ENCODE measurements at places on chromosomes 4 and X.

DNA sequence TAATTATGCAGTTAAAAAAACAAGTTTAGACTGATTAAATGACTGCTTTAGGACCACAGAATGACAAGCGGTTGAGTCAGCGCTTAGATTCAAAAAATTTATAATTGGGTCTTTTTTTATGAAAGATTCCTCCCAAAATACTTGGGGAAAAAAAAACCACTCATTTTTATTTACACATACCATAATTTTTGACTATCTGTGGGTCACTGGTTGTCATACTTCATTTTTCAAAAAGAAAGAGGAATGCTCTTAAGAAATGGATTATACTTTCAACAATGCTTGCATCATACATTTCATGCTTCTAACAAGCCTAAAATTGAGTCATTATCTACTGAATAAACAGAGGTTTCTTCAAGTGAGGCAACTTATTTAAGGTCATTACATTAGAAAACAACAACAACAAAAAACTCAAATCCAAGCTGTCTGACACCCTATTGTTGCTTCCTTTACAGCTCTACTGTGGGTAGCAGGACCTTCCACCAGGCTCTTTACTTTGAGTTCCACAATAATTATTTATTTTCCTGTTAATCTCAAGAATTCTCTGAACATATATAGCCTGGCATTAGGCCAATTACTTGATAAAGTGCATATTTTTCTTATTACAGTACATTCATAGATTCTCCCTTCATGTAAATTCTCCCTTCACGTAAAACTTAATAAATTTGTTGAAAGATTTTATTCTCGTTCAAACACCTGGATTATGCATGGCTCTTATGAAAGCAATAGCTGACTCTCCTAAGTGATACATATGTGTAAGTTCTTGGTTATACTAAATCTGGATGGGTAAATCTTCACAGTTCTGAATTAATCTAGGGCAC is 445.5 kb downstream of the PCDH10 start:
- no peak for DNase-seq

DNA sequence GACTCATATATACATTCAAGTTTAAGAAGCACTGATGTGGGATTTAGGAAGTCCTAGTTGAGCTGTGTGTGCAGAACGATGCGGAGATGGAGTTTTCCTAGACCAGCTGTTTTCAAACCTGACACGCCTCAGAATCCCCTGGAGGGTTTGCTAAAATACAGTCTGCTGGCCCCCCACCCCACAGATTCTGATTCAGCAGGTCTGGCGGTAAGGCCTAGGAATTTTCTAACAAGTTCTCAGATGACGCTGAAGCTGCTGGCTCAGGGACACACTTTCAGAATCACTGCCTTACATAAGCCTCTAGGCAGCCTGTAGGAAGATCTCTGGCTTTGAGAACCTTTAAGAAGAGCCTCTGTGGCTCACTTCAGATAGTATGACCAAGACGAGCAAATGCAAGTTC is 73.1 kb downstream of the PHEX start:
- DNase-seq, result no peak

- DNase-seq, result no peak
These were observed 49.7 kb downstream of the RBM47 start for GRCh38 chr4:40579983-40580382.

- DNase-seq, result no peak
These were observed 272.8 kb upstream of the EPHA5 start for GRCh38 chr4:65943076-65943475.

GRCh38 chrX:145552643-145553042 is 265.0 kb upstream of the SLITRK2 start:
- no peak for DNase-seq

Measured in suppressor macrophage (primary cell).